K562 (cell line): ENCODE measurements at places on chromosomes 6 and 20. TPM values are rescaled to one million over a fixed set of nuclear protein-coding genes. Genes with fewer than 3 reads are reported as not detected.

The BPIFA2 gene
- not detected in 2 replicates for total RNA-seq

The MOXD1 gene
- 0.04 TPM in 1 of 2 replicates, not detected in the other for total RNA-seq

The FOXA2 gene
- total RNA-seq, result 1.0 and 1.5 TPM in 2 replicates

The CAP2 gene
- not detected in 2 replicates for total RNA-seq

The ACTR5 gene
- 13.5 and 14.8 TPM in 2 replicates for total RNA-seq

The POU3F2 gene
- 0.29 and 0.44 TPM in 2 replicates for total RNA-seq

The GJA1 gene
- 0.58 and 0.67 TPM in 2 replicates for total RNA-seq

The CLIC5 gene
- total RNA-seq, result 0.04 and 0.31 TPM in 2 replicates

The TPX2 gene
- total RNA-seq, result 144 and 171 TPM in 2 replicates

The ARID1B gene
- 48.6 and 50.5 TPM in 2 replicates for total RNA-seq

The KCNQ5 gene
- 5.0 and 5.7 TPM in 2 replicates for total RNA-seq

The ZC3H12D gene
- total RNA-seq, result 0.20 and 0.27 TPM in 2 replicates

The ANKRD6 gene
- total RNA-seq, result 0.13 TPM in 1 of 2 replicates, not detected in the other

The SLC25A27 gene
- total RNA-seq, result not detected in 2 replicates

The MYT1 gene
- total RNA-seq, result 0.02 TPM in 1 of 2 replicates, not detected in the other

The NRSN1 gene
- total RNA-seq, result not detected in 2 replicates

The PIGU gene
- total RNA-seq, result 25.0 and 26.0 TPM in 2 replicates

The CNR1 gene
- total RNA-seq, result 1.5 and 1.9 TPM in 2 replicates

The FILIP1 gene
- total RNA-seq, result 0.04 and 0.09 TPM in 2 replicates

The OPN5 gene
- not detected in 2 replicates for total RNA-seq

The TRIM15 gene
- 1.2 TPM in 2 replicates for total RNA-seq

The RNASET2 gene
- 99.2 and 105 TPM in 2 replicates for total RNA-seq

The SYS1 gene
- total RNA-seq, result 20.4 and 23.9 TPM in 2 replicates

The CTCFL gene
- total RNA-seq, result 122 and 124 TPM in 2 replicates

The MTRF1L gene
- total RNA-seq, result 31.6 and 33.1 TPM in 2 replicates

The NEURL2 gene
- 1.2 and 1.9 TPM in 2 replicates for total RNA-seq

The CASS4 gene
- total RNA-seq, result 27.8 and 36.8 TPM in 2 replicates

The PTCRA gene
- total RNA-seq, result not detected in 2 replicates

The POPDC3 gene
- total RNA-seq, result 4.0 and 4.8 TPM in 2 replicates
